Right lung (tissue), 10 donors: ENCODE measurements at places on chromosomes 16 and 17. TPM values are rescaled to one million over a fixed set of nuclear protein-coding genes. Genes with fewer than 3 reads are reported as not detected.

Gene LGALS9B
- not detected for polyA plus RNA-seq

Gene SECTM1
- 1.6 TPM for polyA plus RNA-seq

Gene SLX1B
- polyA plus RNA-seq: 9.2 TPM

Gene CHST6
- polyA plus RNA-seq: 0.80 TPM

Gene TMEM132E
- 0.08 TPM for polyA plus RNA-seq

Gene BRD7
- polyA plus RNA-seq: 86.5 TPM

Gene GDPD1
- polyA plus RNA-seq: 10.4 TPM

Gene CMTM4
- polyA plus RNA-seq: 21.1 TPM

DNA sequence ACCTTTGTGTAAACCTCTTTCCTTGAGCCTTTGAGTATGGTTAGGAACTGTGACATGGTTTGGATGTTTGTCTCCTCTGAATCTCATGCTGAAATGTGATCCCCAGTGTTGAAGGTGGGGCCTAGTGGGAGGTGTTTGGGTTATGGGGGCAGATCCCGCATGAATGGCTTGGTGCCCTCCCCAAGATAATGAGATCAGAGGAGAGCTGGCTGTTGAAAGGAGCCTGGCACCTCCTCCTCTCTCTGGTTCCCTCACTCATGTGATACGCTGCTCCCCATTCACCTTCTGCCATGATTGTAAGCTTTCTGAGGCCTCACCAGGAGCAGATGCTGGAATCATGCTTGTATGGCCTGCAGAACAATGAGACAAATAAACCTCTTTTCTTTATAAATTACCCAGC, 1110.2 kb downstream of the CDH11 start:
- DNase-seq: no peak

DNA sequence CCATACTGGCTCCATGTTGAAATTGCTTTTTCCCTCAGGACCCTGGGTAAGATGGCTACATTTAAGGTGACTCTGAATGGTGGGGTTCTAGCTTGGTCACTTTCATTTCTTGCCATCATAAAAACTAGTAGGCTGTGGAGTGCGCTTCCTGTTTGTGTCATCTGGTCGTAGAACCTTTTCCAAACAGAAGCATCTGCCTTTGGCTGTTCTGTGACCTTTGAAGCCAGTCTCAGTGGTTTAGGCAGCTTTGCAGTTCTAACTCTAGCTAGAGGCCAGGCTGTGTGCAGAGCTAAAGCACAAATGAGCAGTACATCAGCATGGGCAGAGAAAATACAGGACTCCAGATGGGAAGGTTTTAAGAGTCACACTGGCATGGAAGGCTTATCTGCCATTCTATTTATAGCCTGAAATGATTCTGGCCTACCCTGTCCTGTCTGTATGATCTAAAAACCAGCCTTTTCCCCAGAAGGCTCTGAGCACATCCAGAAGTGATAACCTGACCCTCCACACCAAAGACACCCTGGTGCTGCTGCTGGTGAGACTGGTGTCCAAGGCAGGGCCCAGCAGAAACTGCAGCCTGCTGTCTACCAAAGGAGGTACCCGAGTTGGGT, 8.6 kb downstream of the ESRP2 start:
- DNase-seq: no peak

GRCh38 chr16:78675951-78676792, 576.7 kb downstream of the WWOX start:
- DNase-seq: no peak

DNA sequence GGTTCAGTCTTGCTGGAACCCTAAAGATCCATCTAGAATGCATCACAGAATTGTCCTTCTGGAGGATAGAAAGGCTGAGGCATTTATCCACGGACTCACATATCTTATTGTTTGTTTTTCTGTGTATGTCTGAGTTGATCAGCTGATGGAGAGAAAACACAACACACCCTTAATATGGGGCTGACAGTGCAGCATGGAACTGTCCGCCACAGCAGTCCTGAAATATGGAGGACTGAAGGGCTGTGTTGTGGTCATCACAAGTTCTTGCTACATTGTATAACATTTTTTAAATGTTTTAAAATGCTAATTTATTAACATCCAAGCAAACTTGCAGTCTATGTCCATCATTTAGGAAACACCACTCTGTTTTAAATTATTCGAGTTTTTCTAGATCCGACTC, 448.9 kb upstream of the ERCC4 start:
- DNase-seq: no peak

GRCh38 chr16:54783980-54784379, 146.7 kb upstream of the IRX5 start:
- DNase-seq: no peak

- no peak for DNase-seq
Measured at GRCh38 chr16:85151603-85152413, 39.5 kb upstream of the CIBAR2 start.

DNA sequence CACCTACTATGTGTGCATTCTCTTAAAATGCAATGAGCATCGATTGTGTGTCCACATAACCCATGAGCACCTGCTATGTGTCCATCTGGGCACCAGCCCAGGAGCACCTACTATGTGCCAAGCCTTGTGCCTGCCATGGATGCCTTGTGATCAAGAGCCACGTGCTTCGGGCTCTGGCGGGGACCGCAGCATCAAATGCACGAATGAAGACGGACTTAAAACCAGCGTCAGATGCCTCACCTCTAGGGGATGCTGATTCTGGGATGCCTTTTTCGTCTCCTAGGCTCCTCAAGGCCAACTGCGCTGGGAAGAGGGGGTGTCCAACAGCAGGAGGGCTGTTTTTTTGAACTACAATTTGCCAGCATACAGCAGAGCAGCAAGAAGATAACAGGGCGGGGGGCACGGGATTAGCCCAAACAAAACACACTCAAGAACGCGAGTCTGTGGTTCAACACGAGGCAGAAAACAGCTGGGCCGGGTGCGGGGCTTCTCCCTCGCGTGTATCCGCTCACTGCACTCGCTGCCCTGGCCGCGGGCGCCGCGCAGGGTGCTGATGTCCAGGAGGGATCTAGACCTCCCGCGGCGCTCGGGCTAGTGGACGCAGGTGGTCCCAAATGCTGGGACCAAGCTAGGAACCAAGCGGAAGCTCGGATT, 1.2 kb upstream of the GLIS2 start:
- DNase-seq: no peak

- DNase-seq: no peak
Measured at GRCh38 chr17:44102849-44103622, 20.4 kb downstream of the HDAC5 start.

GRCh38 chr16:56684256-56684925, 2.1 kb downstream of the MT1X start:
- no peak for DNase-seq

DNA sequence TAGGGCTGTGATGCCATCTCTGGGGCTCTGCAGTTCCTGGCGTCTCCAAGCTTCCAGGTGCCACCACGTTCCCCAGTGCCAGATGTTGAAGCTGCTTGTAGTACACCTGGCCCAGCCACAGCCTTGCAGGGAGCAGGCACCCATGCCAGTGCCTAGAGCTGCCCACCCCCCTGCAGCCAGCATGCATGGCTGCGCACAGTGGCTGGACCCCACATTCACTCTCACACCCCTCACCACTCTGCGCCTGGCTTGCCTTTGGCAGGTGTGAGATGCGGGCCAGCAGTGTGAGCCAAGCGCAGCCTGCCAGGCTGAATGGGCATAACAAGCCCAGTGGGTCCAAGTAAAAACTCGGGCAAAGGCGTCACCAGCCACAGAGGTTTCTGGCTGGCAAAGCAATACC, 75.4 kb upstream of the CHMP6 start:
- DNase-seq: no peak

DNA sequence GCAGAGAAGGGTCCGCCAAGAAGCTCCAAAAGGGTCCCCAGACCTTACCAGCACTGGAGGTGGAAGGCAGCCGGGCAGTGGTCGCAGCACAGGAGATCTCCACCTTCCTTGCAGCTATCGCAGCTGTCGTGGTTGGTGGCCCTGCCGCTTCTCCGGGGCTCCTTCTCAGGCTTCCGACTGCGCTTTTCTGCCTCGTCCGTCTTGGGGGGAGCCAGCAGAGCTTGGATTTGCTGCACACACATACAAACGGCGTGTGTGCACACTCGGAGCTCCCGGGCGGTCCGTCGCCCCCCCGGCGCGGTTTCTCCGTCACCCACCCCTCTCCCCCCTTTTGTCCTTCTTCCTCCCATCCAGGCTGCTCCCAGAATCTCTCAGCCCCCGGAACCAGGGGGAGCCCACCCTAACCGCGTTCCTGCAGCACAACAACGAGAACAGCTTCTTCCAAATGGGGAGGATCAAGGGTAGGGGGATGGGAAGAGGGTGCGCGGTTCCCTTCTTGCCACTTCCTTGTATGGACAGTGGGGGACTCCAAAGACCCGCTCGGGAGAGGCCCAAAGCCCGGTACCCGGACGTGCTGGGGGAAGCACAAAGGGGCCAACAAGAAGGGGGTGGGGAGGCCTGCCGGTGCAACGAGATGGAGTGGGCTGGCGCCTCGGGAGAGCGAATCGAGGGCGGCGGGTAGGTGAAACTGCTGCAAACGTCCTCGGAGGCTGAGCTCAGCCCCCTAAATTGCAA, 1.1 kb downstream of the PHF12 start:
- DNase-seq: no peak

- DNase-seq: no peak
Measured at GRCh38 chr17:49580055-49580721, 4.5 kb downstream of the NXPH3 start.

GRCh38 chr17:79722787-79723186, 8.0 kb upstream of the ENPP7 start:
- DNase-seq: no peak

DNA sequence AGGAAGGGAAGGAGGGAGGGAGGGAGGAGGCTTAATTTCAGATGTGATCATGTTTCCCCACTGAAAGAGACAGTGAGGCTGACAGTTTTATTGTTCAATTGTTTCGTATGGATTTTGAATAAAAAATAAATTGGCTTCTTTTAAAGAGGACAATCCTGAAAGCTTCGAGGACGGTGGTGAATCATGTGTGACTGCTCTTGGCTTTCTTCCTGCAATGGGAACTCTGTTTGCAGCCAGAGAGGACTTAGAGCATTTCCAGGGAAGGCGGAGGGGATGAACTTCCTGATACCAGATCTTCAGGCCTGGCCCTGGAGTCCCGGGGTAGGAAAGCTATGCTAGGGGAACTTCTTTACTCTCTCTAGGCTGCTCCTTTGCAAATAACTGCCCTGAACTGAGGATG, 72.8 kb upstream of the C16orf82 start:
- no peak for DNase-seq

DNA sequence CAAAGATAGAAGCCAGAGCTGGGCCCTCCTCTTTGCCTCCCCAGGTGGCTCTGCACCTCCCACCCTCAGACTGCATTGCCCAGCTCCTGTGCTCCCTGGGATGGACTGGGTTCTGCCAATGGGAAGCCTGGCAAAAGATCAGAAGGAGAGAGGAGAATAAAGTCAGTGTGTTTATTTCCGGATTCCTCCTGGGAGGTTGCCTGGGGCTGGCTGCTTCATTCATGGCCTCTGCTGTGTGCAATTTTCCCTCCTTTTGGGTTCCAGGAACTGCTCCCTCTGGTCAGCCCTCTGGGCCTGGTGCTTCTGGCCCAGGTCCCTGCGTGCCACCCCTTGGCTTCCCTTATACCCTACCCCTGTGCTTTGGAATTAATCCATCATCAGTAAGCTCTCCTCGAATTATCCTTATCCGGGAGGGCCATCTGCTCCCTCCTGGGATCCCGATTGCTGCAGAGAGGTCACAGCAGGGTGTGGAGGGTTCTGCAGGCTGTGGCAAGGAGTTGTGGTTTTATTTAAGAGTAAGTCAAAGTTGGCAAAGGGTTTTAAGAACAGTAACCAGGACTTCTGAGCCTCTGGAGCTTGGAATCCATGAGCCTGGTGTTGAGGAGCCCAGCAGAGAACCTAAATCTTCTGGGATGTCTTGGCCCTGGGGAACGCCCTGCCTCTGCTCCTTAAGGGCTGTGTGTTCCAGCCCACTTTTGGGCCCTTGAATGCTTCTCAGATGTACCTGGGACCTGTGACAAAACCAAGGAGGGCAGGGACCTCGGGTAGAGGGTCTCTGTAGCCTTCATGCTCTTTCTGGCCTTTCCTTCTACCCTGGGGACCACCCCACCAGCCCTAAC, 8.2 kb upstream of the MMP2 start:
- no peak for DNase-seq
